Esophagus squamous epithelium (tissue), 5 donors: ENCODE measurements at places on chromosomes 7 and 10.

DNA sequence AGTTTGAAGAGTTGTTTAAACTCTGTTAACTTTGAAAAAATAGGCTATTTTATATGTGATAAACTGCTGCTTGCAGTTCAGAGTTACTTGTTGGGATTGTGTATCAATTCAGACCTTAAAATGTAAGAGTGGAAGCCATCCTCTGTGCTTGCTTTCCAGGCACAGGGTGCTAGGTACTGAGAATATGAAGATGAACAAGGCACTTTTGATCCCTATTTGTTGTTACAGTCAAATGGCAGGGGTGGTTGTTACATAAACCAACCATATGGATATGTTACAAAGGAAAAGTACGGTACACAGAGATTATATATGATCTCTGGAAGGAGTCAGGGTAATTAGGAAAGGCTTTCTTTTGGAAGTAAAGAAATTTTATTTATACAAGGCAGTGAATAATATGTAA is 63.8 kb downstream of the REEP3 start:
- DNase-seq = no peak

DNA sequence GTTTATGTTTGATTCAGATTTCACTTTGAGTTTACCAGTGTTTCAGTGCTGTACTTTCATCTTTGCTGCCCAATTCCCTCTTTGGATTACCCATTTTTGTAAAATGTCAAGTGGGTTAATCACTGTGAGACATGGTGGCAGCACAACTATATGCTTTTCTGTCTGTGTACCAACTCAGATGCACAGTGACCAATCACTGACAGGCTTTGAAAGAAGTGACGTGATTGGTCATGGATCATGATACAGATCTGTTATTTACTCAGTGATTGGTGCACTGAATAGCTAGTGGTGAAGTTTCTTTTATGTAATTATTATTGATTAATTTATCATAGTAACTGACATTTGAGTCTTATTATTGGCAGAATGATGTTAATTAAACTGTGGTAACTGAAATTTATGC is 126.9 kb downstream of the SDK1 start:
- DNase-seq = no peak

DNA sequence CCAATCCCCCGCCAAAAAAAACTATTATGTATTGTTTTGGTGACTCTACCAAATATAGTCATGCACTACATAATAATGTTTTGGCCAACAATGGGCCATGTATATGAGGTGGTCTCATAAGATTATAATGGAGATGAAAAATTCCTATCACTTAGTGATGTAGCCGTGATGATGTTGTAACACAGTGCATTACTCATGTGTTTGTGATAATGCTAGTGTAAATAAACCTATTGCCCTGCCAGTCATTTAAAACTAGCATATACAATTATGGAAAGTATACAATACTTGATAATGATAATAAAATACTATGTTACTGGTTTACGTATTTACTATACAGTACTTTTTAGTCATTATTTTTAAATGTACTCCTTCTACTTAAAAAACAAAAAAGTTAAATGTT is 101.5 kb downstream of the SLC25A40 start:
- DNase-seq = no peak

DNA sequence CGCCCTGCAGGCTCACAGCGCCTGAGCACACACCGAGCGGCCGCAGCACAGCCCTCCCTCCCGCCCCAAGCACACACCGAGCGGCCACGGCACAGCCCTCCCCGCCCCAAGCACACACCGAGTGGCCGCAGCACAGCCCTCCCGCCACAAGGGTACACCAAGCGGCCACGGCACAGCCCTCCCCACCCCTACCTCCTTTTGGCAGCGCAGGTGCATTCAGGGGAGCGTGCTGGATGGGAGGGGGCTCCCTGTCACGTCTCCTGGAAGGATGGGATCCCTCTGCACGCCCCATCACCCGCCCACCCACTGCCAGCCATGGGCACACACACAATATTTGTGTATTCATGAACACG is 482.6 kb downstream of the DNAJB6 start:
- DNase-seq = no peak

- DNase-seq = no peak
Observed at GRCh38 chr7:76129366-76129765, 72.3 kb upstream of the SRRM3 start.

DNA sequence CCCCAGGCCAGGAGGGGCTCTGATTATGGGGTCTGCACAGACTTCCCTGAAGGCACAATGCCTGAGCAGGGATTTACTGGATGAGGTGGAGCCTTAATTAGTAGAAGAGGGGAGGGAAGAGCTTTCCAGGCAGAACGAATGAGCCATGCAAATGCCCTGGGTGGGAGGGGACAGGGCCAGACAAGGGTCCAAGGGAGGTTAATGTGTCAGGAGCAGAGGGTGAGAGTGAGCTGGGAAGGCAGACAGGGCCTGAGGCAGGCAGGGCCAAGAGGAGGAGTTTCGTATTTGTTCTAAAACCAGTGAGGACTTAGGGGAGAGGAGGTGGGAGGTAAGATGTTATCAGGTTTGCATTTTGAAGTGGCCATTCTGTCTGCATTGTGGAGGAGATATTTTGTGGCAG is 65.3 kb downstream of the NPY start:
- DNase-seq = no peak

DNA sequence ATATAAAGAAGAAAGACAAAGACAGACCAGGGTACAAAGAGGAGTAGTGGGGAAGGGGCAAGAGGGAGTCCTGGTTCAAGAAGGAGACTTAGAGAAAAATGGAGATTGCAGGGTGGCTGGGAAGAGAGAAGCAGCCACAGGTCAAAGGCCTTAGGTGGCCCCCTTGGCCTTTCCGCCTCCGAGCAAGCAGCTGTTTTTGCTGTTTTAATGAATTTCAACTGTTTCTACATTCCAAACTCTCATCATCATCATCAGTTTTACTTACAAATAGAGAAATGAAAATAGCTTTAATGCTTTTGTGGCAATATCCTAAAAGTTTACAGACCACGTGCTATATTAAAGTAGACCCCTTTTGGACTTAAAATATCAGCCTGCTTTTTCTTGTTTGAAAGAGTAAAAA is 399.7 kb downstream of the EXOC4 start:
- DNase-seq = no peak

- DNase-seq = no peak
Observed at GRCh38 chr10:12067336-12067735, 1.4 kb upstream of the DHTKD1 start.

DNA sequence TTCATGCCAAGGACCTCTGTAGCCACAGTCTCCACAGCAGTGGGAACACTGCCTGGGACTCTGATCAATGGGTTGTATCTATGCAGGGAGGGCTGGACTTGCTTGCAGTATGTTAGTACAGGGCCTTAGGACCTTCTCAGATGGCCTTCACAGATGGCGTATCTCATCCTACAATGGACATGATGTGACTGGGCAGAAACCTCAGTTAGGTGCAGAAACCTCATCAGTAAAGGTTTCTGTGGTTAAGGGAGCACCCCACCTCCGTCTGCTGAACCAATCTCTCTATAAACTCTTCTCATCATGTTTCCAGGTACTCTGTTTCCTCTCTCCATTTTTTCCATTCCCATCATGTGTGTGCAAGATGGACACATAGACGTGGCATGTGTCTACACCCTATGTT is 154.9 kb downstream of the EVX1 start:
- DNase-seq = no peak

DNA sequence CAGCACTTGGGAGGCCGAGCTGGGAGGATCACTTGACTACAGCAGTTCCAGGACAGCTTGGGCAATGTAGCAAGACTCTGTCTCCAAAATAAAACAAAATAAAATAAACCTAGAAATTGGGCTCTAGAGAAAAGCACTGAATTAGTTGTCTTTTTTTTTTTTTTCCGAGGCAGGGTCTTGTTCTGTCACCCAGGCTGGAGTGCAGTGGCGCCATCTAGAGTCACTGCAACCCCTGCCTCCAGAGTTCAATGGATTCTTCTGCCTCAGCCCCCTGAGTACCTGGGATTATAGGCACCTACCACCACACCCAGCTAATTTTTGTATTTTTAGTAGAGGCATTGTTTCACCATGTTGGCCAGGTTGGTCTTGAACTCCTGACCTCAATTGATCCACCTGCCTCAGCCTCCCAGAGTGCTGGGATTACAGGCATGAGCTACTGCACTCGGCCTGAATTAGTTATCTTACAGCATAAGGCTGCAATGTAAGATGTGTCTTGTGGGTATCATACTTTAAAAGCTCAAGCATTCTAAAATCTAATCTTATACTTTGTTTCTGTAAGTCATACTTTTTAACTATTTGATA is 12.8 kb downstream of the MEIG1 start:
- no peak for DNase-seq
